ENCODE measurements at places on chromosomes 1 and 21. TPM values are rescaled to one million over a fixed set of nuclear protein-coding genes. Genes with fewer than 3 reads are reported as not detected.

GRCh38 chr1:197909384-197909783, 7.0 kb downstream of the C1orf53 start:
- DNase-seq, result no peak

KIF26B gene
- 0.08 TPM for total RNA-seq

DNA sequence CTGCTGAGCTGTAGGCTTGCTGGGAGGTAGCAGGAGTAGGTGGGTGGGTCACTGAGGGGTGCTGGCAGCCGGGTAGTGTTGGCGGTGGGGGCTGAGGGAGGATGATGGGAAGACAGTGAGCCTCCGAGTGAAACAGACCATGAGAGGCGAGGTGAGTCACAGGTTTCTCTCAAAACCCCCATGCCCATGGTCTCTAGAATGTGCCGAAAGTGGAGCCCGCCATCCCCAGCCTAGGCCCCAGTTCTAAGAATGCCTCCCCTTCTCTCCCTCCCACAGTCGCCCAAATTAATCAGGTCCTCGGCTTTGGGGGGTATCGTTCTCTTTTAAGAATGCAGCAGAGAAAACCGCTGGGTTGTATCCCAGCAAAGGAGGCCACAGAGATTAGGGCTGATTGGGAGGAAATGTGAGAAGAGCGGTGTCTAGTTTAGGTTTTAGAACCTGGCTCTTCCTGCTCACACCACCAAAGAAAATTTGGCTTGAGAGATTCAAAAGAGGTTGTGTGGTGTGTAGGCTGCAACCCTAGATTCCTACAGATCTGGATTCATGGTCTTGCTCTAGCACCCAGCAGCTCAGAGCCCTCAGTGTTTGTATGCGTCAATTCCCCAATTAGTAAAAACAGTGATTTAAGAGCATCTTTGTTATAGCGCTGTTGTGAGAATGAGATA, 27.7 kb upstream of the IL19 start:
- no peak for DNase-seq

OR2T35 gene
- total RNA-seq, result not detected

ADGRB2 gene
- total RNA-seq, result 0.05 TPM

DNA sequence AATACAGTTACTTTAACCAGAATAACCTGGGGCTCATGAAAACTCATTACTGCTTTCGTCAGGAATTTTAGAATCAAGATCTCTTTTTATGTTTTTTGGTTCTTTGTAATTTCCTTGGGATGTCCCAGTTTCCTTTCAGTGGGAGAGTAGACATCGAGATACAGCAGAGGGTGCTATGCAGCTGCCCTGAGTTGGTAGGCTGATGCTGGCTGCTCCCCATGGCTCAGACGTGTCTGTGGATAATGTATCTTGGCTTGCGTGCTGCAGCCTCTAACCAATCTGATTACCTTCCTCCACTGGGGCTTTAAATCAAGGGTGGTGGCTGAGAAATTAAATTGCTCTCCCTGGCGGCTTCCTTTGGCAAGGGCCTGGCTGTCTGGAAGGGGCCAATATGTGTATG, 253.7 kb downstream of the CACNA1E start:
- no peak for DNase-seq

Data from activated CD8-positive, alpha-beta T cell treated with anti-CD3 and anti-CD28 coated beads, Interleukin-2, amount 10 ng/mL, durations not matched to agents 7 days and 5 days (primary cell).